ENCODE measurements at places on chromosomes 12 and 14.

- no peak for DNase-seq
Observed at GRCh38 chr12:25852792-25853191, 105.7 kb upstream of the RASSF8 start.

DNA sequence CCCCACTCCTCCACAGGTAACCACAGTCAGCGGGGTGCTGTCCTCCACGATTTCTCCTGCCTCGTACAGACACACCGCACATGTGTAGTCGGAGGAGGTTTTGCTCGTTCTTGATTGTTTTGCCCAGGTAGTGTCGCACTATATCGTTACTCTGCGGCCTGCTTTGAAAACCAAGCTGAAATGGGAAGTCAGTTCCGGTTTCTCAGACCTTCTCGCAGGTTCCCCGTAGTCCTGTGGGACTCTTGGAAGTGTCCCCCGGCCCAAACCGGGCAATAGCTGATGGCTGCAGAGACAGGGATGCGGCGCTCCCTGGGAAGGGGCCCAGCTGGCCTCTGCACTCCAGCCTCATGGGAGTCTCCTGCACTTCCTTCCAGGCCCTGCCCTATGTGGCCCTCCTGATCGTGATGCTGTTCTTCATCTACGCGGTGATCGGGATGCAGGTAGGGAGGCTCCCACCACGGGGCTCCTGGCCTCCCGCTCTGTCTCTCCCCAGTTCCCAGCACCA lies 141.3 kb upstream of the FKBP4 start:
- no peak for DNase-seq

DNA sequence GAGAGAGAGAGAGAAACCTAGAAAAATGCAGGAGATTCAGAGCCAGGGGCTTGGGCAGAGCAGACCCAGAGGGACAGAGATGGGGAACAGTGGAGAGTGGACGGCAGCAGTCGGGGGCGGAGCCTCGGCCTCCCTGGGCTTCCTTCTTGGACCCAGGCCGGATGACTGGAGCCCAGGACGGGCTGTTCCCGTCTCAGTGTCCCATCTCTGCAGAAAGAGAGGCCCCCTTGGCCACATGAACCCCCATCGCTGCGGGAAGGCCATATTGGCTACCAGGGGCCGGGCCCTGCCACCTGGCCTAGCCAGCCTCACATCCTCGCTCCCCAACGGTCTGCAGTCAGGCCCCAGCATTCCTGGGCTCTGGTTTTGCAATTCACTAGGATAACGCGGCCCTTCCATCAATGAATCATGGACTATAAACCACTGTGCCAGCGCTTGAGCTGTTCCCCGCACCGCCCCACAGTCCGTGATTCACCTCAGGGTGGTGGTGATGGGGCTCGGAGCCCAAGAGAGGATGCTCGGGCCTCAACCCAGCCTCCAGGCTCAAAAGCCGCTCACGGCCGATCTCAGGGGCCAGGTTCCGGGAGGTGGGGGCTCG lies 116.5 kb downstream of the RFLNA start:
- peak; percentile 63 for DNase-seq

DNA sequence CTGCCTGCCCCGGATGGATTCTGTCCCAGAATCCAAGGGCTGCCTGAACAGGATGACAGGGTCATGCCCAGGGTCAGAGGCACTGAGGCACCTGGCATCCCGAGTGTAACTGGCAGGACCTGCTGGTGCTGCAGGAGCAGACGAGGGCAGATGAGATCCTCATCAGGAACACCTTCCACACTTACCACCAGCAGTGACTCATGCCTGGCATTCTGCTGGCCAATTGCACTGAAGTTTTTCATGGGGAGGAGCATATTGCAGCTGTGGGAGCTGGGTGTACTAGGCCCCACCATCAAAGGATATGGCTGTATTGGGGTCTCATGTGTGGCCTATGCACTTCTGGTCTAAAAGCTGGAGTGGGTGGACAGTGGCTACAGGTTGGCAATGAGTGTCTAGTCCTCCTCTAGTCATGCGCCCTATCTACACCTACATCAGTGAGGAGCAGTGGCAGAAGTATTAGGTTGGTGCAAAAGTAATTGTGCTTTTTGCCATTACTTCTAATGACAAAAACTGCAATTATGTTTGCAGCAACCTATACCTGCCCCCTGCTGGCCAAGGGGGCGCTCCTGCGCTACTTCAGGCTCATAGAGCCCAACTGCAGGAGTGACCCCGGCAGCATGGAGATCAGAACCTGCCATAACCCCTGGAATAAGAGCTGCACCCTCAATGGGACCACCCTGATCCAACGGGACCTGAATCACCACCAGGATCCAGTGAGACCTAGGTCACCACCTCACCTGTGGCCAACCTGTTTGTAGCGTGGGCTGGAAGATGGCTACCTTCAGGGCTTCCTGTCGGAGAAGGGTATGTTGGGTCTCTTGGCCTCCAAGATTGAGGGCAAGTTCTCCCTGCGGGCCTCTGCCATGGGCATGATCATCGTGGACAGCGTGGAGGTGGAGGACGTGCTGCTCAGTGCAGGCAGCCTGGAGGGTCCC lies 8.0 kb upstream of the C12orf42 start:
- peak; percentile 66 for DNase-seq

- no peak for DNase-seq
Observed at GRCh38 chr12:6807170-6807569, 14.5 kb upstream of the GPR162 start.

GRCh38 chr14:55272387-55272786 lies 1.2 kb downstream of the FBXO34 start:
- no peak for DNase-seq

- DNase-seq, result no peak
Observed at GRCh38 chr12:64767495-64767894, 8.3 kb upstream of the GNS start.

DNA sequence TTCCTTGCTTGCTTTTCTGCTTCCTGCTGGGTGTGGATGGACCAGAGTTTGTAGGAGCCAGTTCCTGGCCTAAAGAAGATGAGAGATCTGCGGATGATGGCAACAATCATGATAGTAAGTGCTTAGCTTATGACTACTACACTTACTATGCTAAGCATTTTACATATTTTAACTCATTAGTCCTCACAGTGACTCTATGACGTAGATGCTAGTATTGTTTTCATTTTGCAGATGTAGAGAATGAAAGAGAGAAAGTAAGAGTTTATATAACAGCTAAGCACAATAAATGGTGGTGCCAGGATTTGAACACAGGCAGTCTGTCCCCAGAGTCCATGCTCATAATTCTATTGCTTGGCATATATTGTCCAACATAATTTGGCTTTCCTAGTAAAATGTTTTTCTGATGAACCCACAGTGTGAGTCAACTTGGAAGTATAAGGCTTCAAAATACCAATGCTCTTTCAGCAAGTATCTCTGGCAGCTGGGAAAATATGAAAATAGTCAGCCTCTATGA lies 363.2 kb upstream of the DDHD1 start:
- no peak for DNase-seq
